ENCODE measurements at places on chromosomes 16 and 17. TPM values are rescaled to one million over a fixed set of nuclear protein-coding genes. Genes with fewer than 3 reads are reported as not detected.

DNA sequence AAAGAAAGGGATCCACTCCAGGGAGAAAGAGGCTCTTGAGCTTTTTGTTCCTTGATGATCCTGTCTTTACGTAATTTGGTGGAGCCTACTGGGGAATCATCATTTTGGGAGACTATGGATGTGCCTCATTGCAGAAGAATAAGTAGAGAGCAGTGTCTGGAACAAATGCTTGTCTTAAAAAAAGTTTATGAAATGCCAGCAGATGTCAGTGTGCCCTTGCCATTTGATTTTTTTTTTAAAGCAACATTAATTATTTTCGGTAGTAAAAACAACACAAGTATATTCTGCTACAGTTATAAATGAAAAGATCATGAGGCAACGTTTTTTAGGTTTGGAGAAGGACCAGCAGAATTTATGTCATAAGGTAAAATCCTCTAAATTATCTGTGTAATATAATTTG, 934.8 kb upstream of the EEF2KMT start:
- DNase-seq = no peak

GRCh38 chr17:8741366-8741765, 3.3 kb downstream of the CCDC42 start:
- no peak for DNase-seq

DNA sequence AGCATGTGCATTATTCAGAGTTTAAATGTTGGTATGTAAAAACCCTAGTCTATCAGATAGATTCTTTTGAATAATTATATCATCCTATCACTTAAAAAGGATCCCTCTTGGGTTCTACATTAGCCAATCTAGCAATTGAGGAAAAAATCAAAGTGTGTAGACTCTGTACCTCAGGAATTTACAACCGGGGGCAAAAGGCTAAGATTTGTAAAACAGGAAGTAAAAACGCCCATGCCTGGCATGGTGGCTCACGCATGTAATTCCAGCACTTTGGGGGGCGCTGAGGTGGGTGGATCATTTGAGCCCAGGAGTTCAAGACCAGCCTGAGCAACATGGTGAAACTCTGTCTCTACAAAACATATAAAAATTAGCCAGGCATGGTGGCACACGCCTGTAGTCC, 58.6 kb downstream of the SLC6A4 start:
- no peak for DNase-seq

The HS3ST3B1 gene
- total RNA-seq = 5.2 TPM

Measured in omental fat pad (tissue), 4 donors.